AG04449 (cell line): ENCODE measurements at places on chromosomes 11 and 22.

- no peak for DNase-seq
Measured at GRCh38 chr22:17742527-17742902, 31.8 kb downstream of the BID start.

DNA sequence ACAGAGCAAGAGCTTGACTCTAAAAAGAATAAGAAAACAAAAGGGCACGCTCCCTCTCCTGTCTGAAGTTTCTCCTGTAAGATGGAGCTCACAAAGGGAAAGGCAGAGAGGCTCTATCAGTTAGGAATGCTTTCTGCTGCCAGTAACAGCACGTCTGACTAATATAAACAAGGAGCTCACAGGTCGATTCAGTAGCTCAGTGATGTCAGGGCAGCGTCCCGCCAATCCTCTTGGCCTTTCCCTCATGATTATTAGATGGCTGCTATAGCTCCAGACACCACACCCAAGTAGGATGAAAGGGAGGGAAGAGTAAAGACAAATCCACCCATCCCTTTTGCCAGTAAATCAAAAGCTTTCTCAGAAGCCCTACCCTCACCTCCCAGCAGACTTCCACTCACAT is 51.3 kb upstream of the HMGXB4 start:
- no peak for DNase-seq

DNA sequence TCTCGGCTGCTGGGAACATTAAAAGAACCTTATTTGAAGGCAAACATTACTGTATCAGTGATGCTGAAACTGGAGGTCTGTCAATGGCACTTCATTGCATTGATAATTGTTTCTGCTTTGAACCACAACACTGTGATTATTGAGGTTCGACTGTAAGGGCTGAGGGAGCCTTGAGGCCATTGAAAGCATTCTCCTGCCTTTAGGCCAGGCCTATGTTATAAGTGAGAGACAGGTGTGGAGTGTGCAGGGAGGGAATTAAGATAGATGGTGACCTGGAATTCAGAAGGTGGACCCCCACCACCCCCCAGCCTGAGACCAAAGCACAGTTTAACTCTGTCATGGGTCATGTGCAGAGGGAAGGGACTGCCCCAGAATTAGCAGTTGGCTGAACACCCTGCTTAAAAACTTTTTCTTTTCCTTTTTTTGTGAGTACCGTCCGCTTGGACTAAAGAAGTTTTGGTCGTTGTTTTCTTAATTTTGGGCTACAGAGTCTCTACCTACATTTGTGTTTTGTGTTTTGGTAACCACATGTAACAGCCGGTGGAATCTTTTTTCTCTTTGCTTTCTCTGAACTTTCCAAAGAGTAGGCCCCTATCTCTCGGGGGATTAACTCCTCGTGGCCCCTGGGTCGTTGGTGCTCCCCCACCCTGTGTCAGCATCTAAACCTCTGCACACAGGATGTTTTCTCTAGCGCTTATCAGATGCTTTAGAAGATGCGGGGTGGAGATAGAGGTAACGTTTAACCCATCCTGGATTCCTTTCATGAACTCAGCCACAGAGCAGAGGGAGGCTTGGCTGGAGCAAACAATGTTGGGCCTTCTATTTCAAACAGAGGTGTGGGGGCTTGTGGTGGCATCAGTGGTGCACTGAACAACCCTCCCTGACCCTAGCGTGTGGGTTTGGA is 43.7 kb downstream of the ZBTB16 start:
- no peak for DNase-seq

DNA sequence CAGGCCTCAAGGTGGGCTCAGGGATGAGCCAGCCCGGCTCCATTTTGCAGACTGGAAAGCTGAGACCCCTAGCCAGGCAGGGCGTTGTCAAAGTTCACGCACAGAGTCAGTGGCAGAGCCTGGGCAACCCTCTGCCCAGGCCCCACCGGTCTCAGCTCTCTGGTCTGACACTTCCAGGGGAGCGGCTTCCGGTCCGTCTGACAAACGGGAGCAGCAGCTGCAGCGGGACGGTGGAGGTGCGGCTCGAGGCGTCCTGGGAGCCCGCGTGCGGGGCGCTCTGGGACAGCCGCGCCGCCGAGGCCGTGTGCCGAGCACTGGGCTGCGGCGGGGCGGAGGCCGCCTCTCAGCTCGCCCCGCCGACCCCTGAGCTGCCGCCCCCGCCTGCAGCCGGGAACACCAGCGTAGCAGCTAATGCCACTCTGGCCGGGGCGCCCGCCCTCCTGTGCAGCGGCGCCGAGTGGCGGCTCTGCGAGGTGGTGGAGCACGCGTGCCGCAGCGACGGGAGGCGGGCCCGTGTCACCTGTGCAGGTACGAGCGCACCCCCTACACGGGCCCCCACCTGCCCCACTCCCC is 36.0 kb downstream of the CD6 start:
- no peak for DNase-seq

DNA sequence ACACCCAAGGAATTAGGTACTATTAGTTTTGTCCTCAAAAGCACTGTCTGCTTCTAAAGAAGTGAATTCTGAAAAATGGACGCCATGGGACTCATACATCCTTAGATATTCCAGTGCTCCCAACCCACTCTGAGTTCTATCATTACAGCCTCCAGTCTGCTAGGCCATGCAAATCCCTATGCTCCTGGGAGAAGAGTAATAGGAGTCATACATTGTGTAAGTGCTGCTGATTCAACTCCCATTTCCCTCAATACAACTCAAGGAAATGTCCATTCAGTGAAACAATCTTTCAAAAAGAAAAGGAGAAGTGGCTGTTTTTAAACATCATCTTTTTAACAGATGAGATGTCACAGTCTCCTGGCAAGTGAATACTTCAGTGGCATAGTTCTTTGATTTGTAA is 590.2 kb upstream of the LRRC4C start:
- DNase-seq: no peak

GRCh38 chr22:31647066-31647465 is 14.9 kb downstream of the PISD start:
- no peak for DNase-seq

DNA sequence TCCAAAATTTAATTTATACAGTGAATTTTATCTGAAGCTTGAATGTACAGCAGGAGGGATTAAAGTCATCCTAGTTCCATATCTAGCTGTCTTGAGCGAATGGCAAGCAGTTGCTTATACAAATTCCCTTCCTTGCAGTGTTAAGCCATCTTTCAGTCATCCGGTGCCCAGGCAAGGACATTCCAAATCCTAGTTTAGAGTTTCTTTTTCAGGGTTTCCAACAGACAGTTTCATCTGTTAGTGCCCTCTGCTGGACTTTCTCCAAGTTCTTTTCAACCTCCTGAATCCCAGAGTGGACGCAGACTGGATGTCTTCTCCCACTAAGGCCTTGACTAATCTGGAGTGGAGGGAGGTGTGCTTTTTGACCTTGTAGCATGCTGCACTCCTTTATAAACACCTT is 45.4 kb downstream of the GRAMD1B start:
- DNase-seq: no peak

GRCh38 chr22:29055192-29055830 is 6.3 kb downstream of the C22orf31 start:
- no peak for DNase-seq

DNA sequence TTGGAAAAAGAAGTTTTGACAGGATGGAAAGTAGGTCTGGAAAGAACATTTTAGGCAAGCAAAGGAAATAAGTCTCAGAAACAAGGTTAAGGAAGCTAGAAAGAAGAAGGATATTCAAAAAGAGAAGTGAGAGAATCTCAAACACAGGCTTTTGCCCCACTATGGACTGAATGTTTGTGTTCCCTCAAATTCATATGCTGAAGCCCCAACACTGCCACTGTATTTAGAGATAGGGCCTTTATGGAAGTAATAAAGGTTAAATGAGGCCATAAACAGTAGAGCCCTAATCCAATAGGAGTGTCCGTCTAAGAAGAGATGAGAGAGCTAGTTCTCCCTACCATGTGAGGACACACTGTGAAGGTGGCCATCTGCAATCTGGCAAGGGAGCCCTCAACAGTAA is 20.6 kb upstream of the RPS13 start:
- no peak for DNase-seq

DNA sequence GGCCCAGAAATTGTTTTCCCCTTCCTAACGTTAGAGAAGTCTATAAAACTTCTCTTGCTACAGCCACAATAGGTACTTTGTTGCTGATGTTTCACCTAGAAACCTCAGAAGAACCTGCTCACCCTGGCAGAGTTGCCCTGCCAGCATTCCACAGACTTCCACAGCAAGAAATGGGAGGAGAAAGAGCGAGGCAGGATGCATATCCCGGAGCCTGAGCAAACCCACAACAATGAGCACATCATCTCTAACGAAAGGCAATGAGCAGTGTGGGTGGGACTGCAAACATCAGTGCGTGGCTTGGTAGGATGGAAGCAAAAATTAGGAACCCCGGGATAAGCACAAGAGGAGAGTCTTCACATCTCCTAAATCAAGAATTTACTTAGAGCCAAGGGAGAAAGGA is 892.3 kb downstream of the OPCML start:
- no peak for DNase-seq

- no peak for DNase-seq
Measured at GRCh38 chr22:47369020-47369419, 606.6 kb downstream of the TBC1D22A start.

GRCh38 chr22:19565382-19566278 is 41.4 kb upstream of the CLDN5 start:
- no peak for DNase-seq
